ENCODE measurements at places on chromosomes 7 and 10.
A peak's percentile ranks its signal among the peaks of the same experiment; 100 is the strongest.

GRCh38 chr7:1995426-1995825 is 237.3 kb downstream of the MAD1L1 start:
- no peak for DNase-seq

GRCh38 chr10:125441151-125441550 is 241.8 kb downstream of the TEX36 start:
- DNase-seq: no peak

DNA sequence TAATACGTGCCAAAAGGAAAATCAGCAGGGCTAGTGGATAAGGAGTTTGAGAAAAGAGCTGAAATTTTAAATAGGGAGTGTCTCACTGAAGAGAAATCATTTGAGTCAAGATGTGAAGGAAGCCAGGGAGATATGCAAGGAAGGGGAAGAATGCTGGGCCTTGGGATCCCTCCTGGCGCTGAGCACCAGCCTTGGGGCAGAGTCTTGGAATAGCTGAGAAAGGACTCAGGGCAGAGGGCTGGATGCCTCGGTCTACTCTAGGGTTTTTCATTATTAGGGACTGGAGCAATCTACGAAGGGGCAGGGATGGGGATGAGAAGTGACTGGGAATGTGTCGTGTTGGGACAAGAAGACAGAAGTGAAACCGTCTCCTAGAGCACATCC is 484 bp downstream of the ZWINT start:
- DNase-seq: no peak

DNA sequence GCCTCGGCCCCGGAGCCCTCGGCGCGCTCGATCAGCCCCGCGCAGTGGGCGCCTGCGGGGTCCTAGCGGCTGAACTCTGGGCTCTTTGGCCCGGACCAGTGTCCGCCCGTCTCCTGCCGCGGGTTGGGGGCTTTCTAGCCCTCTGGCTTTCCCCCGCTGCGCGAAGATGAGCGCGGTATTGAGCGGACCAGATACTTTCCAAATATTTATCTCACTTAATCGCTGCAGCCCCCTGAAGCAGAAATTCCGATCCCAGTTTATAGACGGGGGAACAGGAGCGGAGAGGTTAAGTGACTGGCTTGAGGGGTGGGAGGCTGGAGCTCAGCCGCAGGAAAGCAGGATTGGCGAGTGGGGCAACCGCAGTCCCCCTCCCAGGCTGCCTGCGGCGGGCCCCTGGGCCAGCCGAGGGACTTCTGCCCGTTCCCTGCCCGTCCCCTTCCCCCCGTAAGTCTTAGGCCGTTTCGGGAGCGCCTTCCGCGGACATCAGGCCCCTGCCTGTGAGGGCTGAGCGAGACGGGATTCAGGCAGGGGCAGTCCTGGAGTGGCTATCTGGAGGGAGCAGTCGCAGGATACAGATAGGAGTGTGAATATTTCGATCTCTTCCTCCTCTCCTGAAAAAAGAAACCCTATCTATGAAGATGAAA is 565 bp downstream of the STRIP2 start:
- DNase-seq: peak; percentile 11

GRCh38 chr10:66795866-66796265 is 130.0 kb upstream of the LRRTM3 start:
- no peak for DNase-seq

DNA sequence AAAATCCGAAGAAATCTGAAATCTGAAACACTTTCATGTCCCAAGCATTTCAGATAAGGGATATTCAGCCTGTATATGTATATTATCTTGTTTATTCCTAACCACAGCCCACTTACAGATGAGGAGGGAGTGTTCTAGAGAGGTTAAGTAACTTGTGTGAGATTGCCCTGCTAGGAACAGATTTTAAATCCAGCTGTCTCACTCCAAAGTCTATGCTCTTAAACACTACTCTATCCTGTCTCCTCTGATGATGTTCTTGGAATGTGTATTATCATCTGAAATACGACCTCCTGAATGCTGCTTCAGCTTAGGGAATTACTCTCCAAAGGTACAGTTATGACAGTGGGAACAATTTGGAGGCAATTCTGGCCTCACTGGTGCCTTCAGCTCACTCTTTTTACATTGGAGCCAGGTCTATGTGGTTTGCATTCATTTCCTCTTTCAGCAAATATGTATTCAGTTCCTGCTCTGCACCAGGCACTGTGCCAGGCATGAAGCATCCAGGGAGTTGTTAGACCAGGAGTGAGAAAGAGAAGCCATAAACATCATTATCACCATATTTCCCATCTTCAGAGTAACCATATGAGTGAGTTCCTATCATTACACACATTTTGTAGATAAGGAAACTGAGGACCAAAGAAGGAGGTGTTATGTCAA is 70.2 kb downstream of the NOC3L start:
- no peak for DNase-seq

- DNase-seq: no peak
Observed at GRCh38 chr10:99709480-99710229, 22.3 kb downstream of the COX15 start.
